ENCODE measurements at places on chromosomes 5 and 9.

GRCh38 chr9:96383165-96383942 is at the start of gene SLC35D2:
SLC35D2 (minus strand) TSS chr9:96383711; CDS start chr9:96383634, 77 bp downstream.
- DNase-seq: peak; percentile 49

DNA sequence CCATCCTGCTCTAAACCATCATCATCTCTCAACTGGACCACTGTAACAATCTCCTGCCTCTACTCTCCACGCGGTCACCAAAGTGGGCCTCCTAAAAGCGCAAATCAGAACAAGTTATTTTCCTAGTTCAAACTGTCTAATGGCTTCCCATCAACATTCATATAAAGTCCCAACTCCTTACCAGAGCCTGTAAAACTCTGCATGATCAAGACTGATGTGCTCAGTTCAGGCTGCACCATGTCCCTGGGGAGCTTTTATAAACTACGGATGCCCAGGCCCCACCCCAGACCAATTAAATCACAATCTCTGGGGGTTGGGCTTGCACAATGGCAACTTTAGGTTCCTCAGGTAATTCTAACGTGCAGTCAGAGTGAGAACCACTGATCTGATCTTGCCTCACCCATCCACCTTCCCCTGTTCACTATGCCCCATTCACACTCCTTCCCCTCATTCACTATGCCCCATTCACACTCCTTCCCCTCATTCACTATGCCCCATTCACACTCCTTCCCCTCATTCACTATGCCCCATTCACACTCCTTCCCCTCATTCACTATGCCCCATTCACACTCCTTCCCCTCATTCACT is 129.2 kb downstream of the DCP2 start:
- no peak for DNase-seq

- DNase-seq: no peak
Observed at GRCh38 chr5:78696637-78697036, 48.1 kb upstream of the LHFPL2 start.

DNA sequence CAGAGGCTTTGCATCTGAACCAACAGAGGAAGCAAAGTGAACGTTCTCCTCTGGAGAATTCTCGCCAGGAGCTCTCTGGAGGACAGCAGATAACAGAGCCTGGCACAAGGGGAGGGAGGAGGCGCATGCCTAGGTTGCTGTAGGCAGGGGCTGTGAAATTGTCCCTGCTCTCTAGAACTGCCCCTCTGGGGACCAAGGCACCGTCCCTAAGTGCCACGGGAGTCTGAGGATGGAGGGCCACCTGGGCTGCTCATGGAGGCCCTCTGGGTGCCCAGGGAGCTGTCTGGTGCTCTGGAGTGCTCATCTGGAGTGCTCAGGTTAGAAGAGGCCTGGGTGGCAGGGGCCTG is 77.6 kb downstream of the CACNA1B start:
- no peak for DNase-seq

- DNase-seq: no peak
Observed at GRCh38 chr9:36492865-36493264, 79.8 kb upstream of the MELK start.

GRCh38 chr9:86356871-86357866 is 3.0 kb upstream of the TUT7 start:
- no peak for DNase-seq

DNA sequence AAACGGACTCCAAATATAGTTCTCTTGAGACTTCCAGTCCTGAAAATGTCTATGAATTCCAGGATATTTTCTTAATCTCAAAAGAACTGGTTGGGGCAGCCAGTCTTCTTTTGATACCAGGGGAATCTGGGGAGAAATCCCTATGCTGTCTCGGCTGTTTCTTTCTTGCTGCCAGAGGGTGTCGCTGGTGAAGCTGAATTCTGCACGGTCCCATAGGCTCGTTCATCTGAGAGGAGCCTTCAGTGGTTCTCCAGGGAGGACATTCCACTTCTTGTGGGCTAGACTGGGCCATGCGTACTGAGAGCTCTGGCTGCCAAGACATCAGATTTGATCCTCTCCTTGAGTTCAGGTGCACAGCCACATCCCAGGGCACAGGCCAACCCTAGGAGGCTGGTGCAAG is 155.0 kb upstream of the CLINT1 start:
- DNase-seq: peak; percentile 64

DNA sequence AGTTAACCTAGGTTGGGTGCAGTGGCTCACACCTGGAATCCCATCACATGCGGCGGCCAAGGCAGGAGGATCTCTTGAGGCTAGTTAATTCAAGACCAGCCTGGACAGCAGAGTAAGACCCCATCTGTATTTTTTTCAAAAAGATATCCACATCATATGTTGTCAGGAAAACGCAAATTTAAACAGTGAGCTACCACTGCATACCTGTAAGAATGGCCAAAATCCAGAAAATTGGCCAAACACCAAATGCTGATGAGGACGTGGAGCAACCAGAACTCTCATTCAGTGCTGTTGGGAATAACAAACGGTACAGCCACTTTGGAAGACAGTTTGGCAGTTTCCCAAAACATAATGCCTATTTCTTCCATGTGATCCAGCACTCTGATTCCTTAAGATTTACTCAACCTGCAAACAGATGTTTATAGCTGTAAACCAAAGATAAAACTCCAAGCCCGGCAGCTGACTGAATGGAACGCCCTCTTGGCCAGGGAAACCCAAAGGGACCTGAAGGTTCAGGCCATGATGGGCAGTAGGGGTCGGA is 12.4 kb downstream of the CEL start:
- DNase-seq: no peak

DNA sequence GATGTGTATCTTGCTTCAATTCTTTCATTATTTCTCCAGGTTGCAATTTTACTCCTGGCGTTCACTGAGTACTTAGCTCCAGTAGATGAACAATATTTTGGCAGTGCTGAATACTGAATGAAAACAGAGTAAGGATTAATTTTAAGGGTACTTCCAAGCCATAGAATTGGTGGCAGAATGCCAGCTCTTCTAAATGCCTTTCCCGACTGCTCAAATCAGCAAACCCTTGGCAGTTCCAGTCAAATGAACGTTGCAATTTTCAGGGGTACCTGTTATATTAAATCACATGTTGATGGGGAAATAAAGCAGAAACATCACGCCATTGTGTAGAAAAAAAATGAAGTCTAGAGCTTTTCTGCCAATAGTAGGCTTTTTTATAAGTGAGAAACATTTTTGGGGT is 282.4 kb upstream of the RPS23 start:
- DNase-seq: no peak

- no peak for DNase-seq
Observed at GRCh38 chr9:135850737-135851136, 56.6 kb downstream of the CAMSAP1 start.

DNA sequence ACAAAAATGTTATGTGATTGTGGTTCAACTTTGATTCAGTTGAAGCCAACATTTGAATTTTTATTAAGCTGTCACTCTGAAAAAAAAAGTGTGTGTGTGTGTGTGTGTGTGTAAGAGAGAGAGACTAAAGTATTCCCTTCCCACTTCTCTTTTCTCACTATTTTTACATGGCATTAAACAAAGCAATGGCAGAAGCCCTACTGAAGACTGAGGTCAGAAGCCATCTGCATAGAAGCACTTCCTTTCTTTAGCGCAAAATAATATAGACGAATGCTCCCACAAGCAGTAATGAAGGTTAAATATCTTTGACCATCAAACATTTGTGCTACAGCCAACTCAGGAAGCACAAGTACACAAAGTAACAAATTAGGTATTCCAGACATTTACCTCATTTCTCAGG is 540.5 kb downstream of the KCTD16 start:
- DNase-seq: no peak

DNA sequence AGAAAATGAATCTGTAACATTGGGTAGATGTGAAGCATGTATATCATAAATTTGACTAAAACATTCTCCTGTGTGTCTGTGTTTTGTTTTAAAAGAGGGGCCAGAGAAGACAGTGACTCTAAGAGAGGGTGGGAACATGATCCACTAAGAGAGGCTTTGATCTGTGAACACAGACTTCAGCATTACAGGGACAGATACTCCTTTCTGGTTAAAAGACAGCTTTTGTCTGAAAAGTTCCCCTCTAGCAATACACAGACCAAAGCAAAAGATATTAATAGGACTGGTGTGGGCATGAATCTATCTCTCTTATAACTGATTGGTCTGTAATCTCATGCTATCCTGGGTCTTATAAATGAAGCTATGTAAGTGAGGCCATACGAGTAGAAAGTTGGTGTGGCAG is 150.9 kb downstream of the NUDT12 start:
- no peak for DNase-seq

DNA sequence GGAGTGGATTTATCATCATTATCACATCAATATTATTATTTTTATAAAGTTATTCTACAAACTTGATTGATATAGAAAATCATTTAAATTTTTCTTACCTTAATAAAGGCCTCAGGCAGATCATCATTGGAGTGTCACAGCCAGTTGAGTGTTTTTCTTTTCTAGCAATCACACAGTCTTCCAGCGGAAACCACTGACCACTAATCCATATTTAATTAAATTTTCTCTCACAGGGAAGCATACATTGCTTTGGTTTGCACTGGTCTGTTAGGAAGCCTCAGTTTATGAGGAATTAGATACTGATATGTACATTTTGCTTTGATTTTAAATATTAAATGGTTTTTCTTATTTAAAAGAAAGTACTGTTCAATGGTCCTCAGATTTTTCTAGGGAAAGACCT is 6.7 kb downstream of the SPZ1 start:
- no peak for DNase-seq

DNA sequence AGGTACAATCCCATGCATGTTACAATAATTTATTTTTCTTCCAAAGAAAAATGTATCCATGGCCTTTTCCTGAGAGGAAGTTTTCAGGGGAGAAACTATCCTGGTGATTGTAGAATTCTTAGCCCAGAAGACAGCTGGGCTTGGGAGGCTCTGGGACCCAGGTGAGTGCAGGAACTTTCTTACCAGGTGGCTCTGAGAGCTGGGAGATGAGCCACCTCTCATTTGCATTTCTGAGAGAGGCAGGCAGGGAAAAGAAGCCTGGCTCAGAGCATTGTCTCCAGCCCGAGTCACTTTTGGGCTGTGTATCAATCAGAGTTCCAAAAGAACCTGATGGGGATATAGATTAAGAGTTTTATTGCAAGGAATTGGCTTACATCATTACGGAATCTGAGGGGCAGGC is 52.7 kb downstream of the ALG2 start:
- DNase-seq: no peak

- DNase-seq: no peak
Observed at GRCh38 chr5:125375143-125375542, 628.7 kb upstream of the ZNF608 start.

DNA sequence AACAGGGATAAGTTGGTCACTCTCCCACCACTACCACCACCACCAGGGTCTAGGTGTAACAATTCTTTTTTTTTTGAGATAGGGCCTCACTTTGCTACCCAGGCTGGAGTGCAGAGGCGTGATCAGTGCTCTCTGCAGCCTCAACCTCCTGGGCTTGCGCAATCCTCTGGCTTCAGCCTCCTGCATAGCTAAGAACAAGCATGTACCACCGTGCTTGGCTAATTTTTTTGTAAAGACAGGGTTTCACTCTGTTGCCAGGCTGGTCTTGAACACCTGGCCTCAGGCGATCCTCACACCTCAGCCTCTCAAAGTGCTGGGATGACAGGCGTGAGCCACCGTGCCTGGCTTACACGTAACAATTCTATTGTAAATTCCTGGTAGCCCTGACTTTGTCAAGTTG is 27.5 kb downstream of the CORO2A start:
- peak; percentile 13 for DNase-seq

DNA sequence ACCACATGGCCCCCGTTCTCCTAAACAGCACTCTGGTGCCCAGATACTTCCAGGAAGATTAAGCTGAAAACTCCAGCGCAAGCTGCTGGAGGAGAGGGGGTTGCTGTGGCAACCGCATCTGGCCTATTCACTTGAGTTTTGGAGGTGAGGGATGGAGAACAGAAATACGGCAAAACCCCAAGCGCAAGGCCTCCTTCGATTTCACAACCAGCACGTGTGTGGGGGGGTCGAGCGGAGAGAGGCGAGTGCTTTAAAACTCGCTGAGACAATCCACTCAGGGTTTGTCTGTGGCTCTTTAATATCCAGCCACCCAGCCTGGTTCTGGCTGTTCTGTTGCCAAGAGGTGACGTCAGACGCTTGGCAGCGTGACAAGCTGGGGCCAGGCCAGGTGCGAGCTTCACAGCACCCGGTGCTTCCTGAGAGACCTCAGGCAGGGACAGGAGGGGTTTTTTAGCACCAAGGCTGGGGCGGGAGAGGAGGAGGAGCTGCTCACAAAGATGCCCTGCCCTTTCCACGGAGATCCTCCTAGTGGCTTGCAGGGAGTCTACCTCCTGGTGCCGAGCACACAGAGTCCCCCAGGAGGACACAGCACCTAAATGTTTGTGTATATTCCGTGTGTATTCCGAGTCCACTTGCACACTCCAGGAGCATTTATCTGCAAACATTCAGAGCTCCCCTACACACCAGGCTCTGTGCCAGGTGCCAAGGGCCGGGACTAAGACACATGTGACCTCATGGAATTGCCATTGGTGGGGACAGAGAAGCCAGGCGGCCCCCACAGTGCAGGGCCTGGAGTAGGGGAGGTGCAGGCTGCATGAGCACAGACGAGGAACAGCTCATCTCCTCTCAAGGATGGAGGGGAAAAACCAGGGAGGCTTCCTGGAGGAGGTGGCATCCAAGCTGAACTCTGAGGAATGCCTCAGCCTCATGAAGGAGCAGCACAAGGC is 194.6 kb downstream of the OLFM1 start:
- peak; percentile 36 for DNase-seq

GRCh38 chr5:96091874-96092273 is 130.2 kb upstream of the ELL2 start:
- peak; percentile 44 for DNase-seq

GRCh38 chr9:76151267-76151666 is 243.0 kb downstream of the RFK start:
- no peak for DNase-seq

GRCh38 chr9:93139365-93140182 is 5.5 kb upstream of the NINJ1 start:
- DNase-seq: peak; percentile 67

DNA sequence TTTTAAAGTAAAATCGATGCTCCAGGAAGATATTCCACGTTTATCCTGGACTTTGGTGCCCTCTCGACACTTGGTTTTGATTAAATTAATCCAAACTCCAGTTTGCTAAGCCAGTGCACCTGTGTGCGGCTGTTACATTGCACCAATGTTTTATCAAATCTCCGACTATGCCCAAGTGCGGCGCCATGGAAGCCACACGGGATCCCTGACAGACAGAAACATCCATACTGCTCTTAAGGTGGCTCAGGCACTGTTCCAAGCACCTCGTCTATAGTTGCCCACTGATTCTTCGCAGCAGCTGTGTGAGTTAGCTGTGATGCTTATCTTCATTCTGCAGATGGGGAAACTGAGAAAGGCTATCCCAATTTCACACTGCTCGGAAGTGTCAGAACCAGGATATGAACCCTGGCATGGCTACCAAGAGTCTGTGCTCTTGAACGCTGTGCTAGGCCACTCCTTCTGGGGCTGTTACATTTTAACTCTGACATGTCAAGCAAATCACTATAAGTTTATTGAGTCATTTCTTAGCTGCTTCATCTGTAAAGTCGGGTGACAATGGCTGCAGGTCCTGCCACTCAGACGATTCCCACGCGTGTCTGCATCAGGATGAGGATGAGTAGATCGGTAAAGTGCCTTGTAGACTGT is 113.0 kb downstream of the ADAMTS2 start:
- DNase-seq: no peak

Measured in epithelial cell of esophagus (primary cell).